ENCODE measurements at places on chromosomes 3 and 15.

DNA sequence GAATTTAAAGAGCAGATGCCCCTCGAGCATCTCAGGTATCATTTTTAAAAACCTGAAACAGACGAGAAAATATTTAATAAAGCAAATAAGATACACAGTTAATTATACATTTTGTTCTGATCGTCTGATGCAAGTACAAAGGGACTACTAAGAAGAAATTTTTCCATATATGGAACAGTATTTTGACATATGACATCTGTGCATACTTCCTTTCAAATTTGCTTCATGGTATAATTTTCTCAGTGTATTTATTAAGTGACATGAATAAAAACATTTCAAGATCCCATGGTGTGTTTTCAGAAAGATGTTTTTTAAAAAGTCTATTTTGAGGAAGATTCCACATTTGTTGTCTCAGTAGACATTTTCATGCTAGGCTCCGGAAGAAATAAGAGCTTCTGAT lies 208.1 kb downstream of the VGLL3 start:
- no peak for DNase-seq

GRCh38 chr15:32877252-32878019 lies 159.6 kb downstream of the GREM1 start:
- DNase-seq, result no peak

- DNase-seq, result no peak
These were observed 134.5 kb downstream of the FBN1 start for GRCh38 chr15:48510976-48511375.

- peak; percentile 34 for DNase-seq
These were observed 752 bp downstream of the CEP63 start for GRCh38 chr3:134486577-134487041.

DNA sequence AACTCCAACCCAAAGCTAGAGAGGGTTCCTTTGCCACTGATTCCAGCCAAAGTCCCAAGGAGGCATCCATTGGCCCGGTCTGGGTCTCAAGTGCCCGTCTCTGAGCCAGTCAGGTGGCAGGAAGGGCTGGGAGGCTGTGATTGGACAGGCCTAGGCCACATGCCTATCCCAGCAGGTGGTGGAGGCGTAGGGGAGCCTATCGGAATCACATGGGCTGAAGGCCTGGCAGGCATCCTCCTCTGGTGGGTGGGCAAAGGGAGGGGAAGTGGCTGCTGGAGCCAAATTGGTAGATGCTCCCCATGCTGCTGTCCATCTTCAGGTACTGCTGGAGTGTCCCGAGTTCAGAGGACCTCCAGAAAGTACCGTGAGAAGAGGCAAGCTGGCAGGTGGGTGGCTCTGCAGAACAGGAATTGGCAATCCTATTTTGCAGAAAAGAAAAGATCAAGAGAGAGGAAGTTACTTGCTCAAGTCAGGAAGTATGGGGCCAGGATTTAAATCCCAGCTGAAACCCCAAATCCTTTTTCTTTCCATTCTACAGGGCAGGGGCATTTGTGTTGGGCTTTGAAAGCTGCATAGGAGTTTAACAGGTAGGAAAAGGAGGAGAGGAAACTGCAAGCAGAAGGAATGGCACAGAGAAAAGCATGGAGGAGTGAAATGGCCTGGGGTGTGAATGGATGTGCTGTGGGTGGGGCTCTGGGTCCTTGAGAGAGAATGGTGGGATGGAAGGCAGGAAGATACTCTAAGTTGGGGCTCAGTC lies 3.7 kb downstream of the CHST13 start:
- no peak for DNase-seq

DNA sequence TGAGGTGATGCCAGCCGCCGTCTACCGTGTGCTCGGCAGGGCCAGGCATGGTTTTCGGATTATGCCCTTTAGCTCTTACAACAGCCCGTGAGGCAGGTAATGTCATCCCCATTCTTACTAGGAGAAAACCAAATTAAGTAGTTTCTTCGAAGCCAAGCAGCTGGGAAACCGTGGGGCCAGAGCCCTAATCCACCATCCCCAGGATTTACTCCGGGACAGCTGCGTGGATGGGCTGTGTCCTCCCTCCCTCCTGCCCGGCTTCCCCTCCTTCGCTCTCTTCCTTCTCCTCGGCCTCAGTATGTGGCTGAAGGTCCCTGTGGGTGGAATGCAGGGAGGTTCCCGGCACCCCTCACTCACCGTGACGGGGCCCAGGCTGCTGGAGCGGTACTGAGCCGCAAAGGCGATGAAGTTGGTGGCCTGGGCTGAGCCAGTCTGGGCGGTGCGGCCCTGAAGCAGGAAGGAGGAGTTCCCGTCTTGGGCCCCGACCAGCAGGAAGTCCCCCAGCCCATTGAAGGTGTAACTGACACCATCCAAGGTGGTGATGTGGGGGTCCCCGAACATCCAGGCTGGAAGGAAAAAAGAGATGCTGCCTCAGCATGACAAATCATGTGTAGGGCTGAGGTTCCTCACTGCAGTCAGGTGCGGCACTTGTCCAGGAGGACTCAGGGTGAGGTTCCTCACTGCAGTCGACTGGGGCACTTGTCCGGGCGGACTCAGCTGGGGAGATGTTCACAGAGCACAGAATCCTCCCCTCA lies 42.5 kb downstream of the MUC20 start:
- DNase-seq, result no peak

GRCh38 chr3:46359733-46360493 lies 6.0 kb downstream of the CCR2 start:
- DNase-seq, result peak; percentile 54

GRCh38 chr3:44058022-44058867 lies 183.4 kb upstream of the TOPAZ1 start:
- peak; percentile 64 for DNase-seq

DNA sequence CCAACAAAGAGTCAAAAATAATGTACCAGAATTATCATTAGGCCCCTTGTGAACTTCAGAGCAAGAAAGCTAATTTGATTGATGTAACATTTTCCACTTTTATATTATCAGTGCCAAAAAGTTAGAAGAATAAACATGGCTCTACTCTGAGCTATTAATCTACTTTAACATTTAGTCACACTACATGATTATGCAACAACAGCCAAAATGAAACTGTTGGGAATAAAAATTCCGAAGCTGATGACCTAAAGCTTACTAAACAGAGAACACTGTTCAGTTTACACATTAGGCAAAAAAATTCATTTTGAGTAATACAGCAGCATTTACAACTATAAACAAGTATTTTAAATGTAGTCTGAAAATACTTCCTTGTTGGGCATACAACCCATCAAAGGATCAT lies 1134.1 kb downstream of the EPHA3 start:
- no peak for DNase-seq

DNA sequence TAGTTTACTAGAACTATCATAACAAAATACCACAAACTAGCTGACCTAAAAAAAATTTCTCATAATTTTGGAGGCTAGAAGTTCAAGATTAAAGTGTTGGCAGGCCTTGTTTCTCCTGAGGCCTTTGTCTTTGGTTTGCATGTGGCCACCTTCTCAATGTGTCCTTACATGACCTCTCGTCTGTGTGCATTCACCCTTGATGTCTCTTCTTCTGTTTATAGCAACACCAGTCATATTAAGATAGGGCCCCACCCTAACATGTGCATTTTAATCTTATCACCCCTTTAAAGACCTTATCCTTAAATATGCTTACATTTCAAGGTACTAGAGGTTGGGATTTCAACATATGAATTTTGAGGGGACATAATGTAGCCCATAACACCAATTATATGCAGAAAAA lies 177.0 kb downstream of the ZBBX start:
- no peak for DNase-seq

DNA sequence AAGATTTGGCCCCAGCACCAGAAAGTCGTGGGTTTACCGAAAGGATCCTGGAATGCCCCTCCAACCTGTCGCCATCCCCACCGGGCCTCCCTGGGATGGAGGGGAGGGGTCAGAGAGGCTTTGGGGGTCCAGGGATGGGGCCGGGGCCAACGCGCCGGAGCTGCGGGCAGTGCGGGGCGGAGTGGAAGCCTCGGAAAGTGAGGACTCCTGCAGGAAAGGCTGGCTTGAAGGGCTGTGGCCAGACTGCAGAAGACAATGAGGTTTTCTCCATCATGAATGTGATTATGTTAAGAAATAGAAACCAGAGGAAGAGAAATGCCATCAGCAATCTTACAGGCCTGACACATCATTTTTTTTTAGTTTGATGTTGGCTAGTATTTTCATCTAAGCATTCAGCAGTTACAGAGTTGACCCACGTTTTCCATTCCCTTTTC lies 738 bp downstream of the YEATS2 start:
- peak; percentile 29 for DNase-seq

DNA sequence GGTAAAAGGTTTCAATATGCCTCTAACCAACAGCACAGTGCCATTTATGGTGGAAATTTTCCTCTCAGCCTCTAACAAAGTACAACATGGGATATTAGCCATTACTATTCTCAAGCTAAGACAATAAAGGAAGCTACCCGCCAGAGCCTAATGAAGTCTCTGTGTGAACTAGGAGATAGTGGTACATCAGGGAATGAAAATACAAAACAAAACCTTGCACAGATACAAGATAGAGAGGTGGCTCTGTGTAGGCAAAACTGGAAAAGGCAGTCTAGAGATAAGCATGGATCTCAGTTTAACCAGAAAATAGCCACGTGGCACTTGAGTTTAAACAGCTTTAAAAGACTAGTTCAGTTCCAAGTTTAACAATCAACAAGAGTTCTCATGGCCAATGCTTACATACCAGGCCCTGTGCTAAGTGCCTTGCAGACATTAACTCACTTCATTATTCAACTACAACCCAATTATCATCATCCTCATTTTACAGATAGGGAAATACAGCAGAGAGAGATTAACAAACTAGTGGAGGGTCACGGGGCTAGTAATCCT lies 279.3 kb downstream of the IGSF11 start:
- DNase-seq, result no peak

DNA sequence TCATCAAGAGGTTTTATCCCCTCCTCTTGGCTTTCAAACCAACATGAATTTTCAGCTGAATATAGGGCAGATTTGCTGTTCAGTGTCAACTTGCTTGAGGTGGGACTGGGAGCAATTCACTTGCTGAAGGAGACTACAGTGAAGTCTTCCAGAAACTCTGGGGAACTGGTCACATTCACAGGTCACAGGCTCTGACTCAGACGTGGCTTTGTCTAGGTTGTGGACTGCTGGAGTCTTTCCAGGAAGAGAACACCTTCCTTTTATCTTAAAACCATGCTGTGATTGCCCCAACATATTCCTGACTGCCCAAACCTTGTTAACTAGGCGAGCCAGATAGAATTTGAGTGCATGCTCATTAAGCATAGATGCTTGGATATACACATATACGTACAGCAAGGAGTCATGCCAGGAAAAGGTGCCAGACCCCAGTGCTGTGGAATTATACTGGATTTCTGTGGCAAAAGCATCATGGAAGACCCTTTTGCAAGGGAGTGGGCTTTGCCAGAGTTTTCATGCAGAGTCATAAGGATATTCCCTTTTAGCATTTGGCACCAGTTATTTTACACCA lies 399.1 kb upstream of the TBL1XR1 start:
- no peak for DNase-seq

DNA sequence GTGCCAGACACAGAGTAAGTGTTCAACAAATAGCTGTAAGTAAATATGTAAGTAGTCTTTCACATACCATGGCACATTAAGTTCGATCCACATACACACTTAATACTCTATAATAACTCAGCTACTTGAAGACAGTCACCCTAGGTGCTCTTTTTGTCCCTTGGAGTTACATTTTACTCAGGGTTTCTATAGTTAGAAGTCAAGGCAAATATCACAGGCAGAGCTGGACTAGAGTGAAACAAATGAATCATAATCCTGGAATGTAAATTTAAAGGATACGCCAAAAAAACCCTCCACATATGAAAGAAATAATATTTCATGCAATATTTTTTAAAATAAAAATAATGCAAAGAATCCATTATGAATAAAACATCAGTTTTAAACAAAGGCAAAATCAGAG lies 461.8 kb downstream of the MAGI1 start:
- no peak for DNase-seq

GRCh38 chr3:100517276-100517675 lies 24.9 kb downstream of the TMEM45A start:
- DNase-seq, result no peak

- DNase-seq, result peak; percentile 19
These were observed 100.9 kb downstream of the MYO5A start for GRCh38 chr15:52427804-52428203.

- DNase-seq, result peak; percentile 85
These were observed 21.1 kb upstream of the ST6GAL1 start for GRCh38 chr3:186909078-186909853.

DNA sequence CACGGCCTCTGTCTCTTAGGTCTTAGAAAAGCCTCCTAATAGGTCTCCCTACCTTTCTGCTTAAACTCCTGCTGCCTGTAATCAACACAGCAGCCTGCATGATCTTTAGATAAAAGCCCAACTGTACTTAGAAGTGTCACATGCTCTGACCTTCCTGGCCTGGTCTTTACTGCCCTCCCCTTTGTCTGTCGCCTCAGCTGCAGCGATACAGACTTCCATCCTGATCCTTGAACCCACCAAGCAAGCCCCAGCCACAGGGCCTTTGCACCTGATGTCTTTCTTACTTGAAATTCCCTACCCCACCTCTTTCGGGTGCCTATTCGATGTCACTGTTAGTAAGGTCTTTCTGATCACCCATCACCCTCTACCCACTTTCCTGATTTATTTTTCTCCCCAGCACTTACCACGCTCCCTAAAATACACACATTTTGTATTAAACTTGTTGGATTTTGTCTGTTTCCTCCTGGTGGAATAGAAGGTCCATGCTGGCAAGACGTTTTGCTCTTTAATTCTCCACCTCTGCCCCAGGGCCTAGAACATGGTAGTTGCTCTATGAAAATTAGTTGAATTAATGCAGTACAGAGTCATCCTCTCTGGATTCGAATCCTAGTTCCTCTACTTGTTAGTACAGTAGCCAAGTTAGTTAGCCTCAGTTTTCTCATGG lies 51.1 kb downstream of the AQP9 start:
- DNase-seq, result no peak

DNA sequence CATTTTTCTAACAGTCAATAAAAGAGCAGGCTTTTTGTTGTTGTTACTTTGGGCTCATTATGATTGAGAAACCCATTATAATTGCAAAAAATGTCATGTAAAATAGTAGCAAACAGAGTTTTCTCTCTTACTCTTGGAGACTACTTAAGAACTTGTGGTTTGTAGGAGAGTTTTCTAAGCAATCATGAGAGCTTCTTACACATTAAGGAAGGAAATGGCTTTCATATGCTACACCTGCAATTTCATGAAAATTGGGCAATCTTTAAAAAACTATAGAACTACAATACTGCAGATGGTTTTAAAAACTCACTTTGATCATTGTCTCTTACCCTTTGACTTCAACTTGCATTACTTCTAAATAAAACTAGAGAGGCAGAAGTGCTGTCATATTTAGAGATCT lies 701.8 kb downstream of the ZPLD1 start:
- no peak for DNase-seq

DNA sequence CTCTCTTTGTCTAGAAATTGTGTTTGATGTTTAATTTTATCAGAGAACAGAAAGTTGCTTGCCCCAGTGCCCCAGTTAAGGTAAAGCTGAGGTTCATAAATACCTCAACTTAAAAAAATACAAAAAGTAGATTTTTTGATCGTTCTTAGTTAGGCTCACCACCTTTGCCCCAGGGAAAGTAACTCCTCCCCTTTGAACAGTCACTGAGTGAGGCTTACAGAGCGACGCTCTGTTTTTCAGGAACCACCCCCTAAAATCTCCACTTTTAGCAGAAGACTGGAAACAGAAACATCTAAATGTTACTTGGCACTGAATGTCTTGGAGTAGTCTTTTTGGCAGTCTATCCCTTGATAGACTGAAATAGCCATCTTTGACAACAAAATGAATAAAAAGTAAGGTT lies 24.9 kb downstream of the BLM start:
- no peak for DNase-seq
